Temporal lobe (tissue), 4 donors: ENCODE measurements at places on chromosomes 5 and 9. TPM values are rescaled to one million over a fixed set of nuclear protein-coding genes. Genes with fewer than 3 reads are reported as not detected.

Gene P4HA2
- total RNA-seq = 8.9 TPM

Gene CTXN3
- total RNA-seq = 3.2 TPM

Gene DMGDH
- 2.0 TPM for total RNA-seq

Gene ITGA2
- total RNA-seq = 3.7 TPM

Gene CCL21
- total RNA-seq = not detected

Gene CFAP157
- total RNA-seq = under 0.01 TPM

Gene ECM2
- 5.2 TPM for total RNA-seq

Gene BTNL8
- under 0.01 TPM for total RNA-seq
